ENCODE measurements at places on chromosomes 3 and 15.

DNA sequence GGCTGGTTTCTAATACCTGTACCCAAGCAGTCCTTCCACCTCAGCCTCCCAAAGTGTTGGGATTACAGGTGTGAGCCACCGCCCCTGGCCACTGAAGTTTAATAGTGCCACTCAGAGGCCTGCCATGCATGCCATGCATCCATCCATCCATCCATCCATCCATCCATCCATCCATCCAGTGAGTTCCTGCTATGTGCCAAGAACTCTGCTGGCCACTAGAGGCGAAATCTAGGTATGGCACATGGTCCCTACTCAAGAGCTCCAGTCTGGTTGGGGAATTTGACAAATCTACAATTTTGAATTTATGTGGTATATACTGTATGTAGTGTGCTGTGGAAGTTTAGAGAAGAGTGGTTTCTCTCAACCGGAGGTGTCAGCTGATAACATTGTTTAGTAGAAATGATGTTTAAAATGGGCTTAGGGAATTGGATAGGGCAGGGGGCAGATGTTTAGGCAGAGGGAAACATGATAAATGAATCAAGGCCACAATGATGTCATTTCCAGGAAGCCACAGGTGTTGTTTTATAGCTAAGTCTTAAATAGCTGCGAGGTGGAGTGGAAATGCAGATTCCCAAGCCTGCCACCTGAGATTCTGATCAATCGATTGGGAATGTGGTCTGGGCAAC, 384.4 kb upstream of the C2CD4B start:
- peak; percentile 2 for DNase-seq

- DNase-seq = no peak
Measured at GRCh38 chr3:58175437-58176184, 35.2 kb downstream of the DNASE1L3 start.

- no peak for DNase-seq
Measured at GRCh38 chr3:134952371-134952770, 157.3 kb downstream of the EPHB1 start.

GRCh38 chr3:105222568-105223093, 144.1 kb upstream of the ALCAM start:
- no peak for DNase-seq

GRCh38 chr15:33100314-33100713, 94.2 kb downstream of the FMN1 start:
- DNase-seq = no peak

All from kidney glomerular epithelial cell (primary cell).